BJ (cell line): ENCODE measurements at places on chromosomes 7 and 10.

- DNase-seq: no peak
Measured at GRCh38 chr10:13270877-13271551, 28.9 kb downstream of the PHYH start.

GRCh38 chr7:137611606-137612005 is 235.2 kb downstream of the DGKI start:
- no peak for DNase-seq

GRCh38 chr7:6375348-6376101 is 72.2 kb downstream of the DAGLB start:
- no peak for DNase-seq

- DNase-seq: no peak
Measured at GRCh38 chr7:26789481-26790184, 74.8 kb downstream of the SKAP2 start.

DNA sequence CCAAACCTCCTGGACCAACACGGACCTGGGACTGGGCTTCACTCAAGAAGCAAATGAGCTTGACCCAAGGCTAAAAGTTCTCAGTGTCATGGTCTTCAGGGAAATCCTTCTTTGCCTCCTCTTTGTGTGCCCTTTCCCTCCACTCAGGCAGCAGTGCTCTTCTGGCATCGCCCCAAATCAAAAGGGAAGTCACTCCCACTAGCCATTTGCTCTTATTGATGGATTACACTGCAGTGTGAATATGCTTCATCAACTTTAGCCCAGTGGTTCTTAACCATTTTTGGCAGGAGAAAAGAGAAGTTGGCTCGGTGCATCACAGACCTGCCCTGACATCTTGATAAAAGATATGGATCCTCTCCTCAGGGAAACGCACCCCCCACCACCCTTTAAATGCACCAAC is 19.2 kb upstream of the IKZF1 start:
- no peak for DNase-seq

DNA sequence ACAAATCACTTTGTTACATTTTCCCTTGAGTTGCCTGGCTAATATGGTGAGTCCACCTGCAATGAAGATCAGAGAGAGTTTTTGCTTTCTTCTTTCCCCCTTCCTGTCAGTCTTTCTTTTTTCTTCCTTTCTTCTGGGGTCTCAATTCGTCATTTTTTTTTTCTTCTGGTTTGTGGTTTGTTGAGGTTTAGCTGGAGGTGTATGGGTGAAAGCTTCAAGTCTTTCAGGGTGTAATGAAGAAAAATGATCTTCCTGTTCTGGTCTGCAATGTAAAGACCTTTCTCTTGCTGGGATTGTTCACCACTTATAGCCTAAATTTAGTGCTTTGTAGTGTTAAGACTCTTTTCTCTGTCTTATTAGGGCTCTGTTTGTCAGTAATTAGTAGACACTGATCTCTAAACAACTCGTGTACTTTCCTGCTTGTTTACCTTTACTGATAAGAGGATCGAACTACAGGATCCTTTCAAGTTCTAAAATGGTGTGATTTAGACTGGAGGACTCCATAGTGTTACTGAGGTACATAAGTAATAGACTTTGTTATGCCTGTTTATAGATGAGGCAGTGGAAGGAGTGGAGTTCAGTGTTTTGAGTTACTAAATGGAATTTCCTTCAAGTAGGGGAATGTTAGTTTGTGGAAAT is 129.1 kb downstream of the SUGCT start:
- no peak for DNase-seq

- no peak for DNase-seq
Measured at GRCh38 chr7:137960020-137960419, 41.9 kb downstream of the CREB3L2 start.
